ENCODE measurements at places on chromosomes 2 and 18.

- DNase-seq, result peak; percentile 42
Measured at GRCh38 chr2:170886386-170886785, 42.7 kb upstream of the GORASP2 start.

GRCh38 chr2:201546576-201546975 lies 95.0 kb downstream of the STRADB start:
- peak; percentile 47 for DNase-seq

GRCh38 chr2:46275995-46276394 lies 21.2 kb upstream of the EPAS1 start:
- no peak for DNase-seq

GRCh38 chr2:192243488-192243887 lies 48.8 kb upstream of the TMEFF2 start:
- peak; percentile 24 for DNase-seq

GRCh38 chr2:230685178-230685577 lies 27.5 kb upstream of the CAB39 start:
- DNase-seq, result no peak

- no peak for DNase-seq
Measured at GRCh38 chr2:102028470-102028869, 36.7 kb downstream of the IL1R2 start.

- no peak for DNase-seq
Measured at GRCh38 chr2:237529452-237530402, 36.6 kb upstream of the PRLH start.

DNA sequence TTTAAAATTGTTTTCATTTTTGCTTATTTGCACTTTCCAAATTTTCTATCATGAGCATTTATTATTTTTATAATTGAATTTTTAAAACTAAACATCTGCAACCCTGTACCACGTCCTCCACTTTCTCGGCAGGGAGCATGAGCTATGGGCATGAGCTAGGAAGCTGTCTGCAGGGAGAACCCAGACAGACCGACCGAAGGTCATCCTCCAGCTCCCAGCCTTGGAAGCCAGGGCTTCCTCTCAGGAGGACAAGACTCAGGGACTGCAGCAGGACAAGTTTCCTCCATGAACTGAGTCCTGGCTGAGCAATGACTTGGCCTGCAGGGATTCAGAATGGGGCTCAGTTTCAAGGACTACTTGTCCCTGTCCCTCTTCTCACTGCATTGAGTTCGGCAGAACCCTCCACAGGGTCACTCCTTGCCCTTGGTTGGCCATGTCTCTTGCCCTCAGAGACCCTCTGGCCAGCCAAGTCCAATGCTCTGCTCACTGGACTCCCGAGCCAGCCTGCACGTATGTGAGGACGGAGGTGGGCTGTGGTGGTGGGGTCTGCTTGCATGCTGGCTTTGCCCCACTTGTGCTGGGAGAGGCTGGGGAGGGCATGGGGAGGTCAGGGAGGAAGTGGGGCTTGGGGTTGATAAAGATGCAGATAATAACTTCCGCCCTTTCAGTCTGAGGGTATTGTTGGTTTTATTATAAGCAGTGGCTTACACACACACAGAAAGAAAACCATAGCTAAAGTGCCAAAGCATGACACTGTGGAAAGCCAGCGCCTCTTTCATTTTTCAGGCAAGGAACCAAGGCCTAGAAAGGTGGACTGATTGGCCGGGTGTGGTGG lies 6.6 kb downstream of the NMUR1 start:
- no peak for DNase-seq

DNA sequence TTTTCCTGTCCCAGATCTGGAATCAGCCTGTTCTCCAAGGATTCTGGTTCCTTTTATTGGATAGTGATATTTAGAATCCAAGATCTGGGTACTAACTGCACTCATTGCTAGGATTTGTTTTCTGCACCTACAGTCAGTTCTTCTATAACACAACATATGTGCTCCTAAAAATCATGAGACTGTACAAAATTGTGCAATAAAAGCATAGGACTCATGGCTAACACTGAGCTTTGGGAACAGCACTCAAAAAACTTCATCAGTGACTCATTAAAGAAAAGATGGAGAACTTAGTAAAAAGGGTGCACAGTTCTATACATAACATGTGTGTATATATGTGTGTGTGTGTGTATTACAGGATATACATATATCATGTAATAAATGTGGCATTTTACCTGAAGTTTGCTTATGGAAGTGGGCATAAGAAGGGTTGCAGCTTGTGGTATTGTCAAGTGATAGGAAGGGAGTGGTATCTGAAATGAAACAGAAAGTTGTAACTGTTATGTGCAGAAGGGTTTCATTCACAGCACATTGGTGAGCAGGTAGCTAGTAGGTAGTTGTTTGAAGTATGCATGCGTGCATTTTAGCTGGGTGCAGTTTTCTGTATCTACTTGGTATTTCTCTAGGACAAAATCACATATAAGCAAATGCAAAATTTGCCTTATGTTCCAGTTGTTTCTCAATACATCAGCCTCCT lies 5.9 kb upstream of the SCYGR2 start:
- DNase-seq, result no peak

- DNase-seq, result no peak
Measured at GRCh38 chr2:166499281-166499680, 5.2 kb upstream of the SCN7A start.

DNA sequence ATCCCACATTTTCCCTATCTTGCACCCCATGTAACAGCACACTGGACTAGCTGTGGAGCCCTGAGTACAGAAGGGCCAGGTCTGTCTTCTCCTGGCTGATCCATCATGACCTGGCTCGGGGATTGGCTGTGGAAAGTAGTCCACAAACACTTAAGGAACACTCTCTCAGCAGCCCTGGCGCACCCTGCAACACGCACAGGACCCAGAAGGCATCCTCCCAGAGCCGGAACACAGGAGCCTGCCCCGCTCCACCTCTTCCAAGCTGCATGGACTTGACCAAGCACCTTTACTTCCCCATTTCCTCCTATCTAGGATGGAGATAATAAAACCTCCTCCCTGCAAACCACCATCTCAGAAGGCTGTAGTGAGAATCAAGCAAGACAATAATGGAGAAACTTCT lies 151.7 kb downstream of the CTIF start:
- DNase-seq, result no peak

DNA sequence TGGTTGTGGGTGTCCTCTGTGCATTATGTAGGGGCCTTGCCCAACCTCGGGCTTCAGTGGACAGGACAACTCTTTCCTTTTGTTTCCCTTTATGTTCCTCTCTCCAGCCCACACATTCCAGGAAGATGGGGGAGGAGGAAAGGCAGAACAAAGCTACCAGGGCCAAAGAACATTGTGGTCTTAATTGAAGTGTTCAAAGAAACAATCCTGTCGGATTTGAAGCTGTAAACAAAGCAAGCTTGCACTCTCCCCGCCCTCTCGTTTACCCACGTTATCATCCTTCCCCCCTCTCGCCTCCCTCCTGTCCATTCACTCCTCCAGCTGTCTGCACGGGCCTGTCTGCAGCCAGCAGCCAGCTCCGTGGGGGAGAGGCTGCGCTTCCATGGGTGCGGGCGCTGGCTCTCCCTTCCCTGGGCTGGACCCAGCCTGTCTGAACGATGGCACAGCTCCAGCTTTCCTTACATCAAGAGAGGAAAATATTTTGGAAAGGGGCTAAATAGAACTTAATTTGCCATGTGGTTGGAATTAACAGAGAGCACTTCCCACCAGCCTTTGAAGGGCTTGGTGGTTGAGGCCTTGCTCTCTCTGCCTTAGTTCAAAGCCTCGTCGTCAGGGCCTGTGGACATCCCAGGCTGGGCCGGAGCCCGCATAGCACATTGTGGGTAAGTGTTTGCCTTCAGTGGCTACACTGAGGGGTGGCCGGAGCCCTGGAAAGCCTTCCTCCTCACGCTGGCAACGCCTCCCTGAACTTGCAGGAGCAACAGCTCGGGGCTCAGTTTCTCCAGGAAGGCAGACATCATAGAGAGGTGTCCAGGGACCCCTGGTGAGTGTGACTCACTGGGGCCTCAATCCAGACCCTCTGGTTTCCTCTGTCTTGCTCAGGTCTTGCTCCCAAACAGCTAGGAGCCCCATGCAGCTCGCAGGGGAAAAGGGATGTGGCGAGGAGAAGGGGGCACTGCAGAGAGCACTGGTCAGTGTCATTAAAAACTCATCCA lies 60.6 kb upstream of the HS6ST1 start:
- peak; percentile 91 for DNase-seq

- no peak for DNase-seq
Measured at GRCh38 chr18:12417687-12418086, 10.0 kb downstream of the PRELID3A start.

GRCh38 chr2:45647356-45647755 lies 4.1 kb upstream of the PRKCE start:
- DNase-seq, result no peak

GRCh38 chr2:20989404-20989803 lies 54.5 kb downstream of the APOB start:
- DNase-seq, result no peak

GRCh38 chr2:163856941-163857340 lies 121.1 kb upstream of the FIGN start:
- DNase-seq, result no peak
